ENCODE measurements at places on chromosomes 6 and 20.

DNA sequence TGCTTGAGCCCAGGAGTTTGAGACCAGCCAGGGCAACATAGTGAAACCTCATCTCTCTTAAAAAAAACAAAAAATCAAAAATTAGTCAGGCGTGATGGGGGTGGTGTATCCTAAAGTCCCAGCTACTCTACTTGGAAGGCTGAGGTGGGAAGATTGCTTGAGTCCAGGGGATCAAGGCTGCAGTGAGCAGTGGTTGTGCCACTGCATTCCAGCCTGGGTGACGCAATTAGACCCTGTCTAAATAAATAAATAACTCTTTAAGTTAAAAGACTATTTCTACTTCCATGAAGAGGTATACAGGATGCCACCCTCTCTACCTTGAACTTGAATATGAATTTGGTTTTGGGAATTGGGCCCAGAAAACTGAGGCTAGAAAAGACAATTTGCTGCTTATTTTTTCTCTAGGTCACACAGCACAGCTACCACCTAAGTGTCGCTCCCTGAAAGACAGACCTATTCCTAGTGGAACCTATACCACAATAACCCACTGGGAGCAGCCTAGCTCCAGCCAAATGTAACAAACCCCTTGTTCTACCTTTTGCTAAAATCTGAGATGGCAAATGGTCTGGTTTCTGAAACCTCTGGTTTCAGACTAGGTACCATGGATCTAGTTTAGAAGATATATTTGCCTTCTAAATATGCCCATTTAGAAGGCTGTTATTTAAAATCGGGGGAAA is 35.2 kb downstream of the HMGCLL1 start:
- DNase-seq = no peak

GRCh38 chr6:129069006-129069405 is 186.1 kb downstream of the LAMA2 start:
- DNase-seq = no peak

DNA sequence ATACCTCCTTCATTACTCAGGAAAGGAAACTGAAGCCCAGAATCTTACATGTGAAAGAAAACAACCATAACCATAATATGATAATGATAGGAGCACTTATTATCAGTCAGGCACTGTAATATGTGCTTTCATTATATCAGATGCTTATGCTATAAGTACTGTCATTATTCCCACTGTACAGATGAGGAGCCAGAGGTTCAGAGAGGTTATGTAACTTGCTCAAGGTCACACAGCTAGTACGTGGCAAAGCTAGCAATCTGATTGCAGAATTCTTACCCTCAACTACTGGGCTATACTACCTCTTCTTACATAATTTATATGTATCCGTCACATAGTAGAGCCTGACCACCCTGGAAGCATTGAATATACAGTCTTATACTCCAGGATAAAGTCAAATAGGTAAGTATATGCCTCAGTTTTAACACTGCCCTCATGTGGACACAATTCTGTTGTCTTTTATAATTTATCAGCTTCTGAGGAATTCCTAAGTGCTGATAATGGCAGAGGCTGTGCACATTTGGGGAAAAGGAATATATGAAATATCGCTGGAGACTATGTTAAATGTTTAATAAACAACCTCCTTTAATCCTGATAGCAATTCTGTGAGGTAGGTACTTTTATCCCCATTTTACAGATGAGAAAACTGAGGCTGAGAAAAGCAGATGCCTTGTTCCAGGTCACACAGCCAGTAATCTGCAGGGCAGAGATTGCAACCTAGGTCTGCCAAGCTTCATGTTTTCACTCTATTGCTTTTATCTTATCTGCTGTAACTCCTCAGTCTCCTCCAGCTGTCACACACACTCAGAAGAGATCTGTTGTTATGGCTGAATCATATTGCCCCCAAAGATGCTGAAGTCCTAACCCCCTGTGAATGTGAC is 13.4 kb downstream of the BCAS1 start:
- no peak for DNase-seq

- no peak for DNase-seq
Measured at GRCh38 chr20:54223285-54223684, 15.4 kb downstream of the PFDN4 start.

DNA sequence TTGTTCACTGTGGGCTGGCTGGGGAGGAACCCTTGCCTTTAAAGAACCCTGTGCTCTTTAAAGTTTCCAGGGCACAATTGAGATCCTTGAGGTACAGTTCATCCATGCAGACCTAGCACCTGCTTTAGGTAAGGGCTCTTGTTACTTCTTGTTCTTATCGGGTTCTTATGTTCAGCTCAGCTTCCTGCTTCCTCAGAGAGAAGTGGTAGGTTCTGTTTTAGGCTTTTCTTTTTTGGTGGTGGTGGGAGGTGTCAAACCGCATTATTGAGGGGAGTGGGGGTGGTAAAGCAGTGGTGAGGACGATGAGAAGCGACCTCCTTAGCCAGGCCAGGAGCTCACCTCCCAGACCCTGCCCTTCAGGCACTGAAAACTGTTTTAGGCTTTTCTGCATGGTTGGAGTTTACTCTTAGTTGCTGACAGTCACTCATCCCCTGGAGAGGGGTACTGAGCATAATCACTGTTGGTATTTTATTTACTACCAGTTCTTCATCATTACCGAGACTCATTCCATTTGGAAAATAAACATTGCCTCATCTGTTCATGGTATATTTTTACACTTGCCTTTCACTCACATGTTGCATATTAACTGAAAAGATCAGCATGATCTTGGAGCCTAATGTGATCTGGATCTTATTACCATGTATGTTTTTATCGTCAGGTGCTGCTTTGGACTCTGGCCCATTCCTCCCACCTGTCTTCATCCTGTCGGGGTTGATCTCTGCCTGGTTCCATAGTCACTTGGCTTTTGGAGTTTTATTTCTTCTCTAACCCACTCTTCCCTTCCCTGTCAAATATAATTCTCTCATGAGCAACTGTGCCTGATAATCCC is 35.4 kb downstream of the SLC16A10 start:
- DNase-seq = no peak

GRCh38 chr6:6832439-6832838 is 243.9 kb downstream of the LY86 start:
- DNase-seq = no peak

DNA sequence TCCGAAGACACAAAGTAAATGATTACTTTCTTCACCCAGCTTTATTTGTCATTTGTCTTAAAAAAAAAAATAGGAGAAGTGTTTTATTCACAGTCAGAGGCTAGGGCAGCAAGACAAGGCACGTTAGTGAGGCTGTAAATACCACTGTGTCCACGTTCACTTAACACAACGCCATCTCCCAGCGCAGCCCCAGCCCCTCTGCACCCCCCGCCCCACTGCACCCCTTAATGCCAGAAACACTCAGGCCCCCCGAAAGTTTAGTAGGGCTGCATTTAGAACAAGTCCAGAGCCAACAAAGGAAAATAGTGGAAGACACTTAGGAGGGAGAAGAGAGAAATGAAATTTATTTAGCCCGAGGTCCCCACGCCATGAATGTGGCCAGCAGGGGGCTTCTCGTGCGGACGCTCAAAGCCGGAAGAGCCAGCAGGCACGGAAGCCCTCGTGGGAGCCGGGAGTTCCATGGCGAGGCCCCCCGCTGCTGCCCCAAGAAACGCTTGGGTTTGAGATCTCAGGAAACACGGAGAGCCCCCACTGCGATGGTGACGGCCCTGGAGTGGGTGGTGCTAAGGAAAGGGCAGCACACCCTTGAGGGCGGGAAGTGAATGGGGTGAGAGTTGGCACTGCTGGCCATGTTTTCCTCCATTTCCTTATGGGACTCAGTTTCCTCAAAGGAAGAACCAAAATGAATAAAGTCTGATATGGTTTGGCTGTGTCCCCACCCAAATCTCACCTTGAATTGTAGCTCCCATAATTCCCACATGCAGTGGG is 50.2 kb downstream of the IYD start:
- DNase-seq = peak; percentile 51

- DNase-seq = no peak
Measured at GRCh38 chr6:156557251-156557910, 219.8 kb upstream of the ARID1B start.

DNA sequence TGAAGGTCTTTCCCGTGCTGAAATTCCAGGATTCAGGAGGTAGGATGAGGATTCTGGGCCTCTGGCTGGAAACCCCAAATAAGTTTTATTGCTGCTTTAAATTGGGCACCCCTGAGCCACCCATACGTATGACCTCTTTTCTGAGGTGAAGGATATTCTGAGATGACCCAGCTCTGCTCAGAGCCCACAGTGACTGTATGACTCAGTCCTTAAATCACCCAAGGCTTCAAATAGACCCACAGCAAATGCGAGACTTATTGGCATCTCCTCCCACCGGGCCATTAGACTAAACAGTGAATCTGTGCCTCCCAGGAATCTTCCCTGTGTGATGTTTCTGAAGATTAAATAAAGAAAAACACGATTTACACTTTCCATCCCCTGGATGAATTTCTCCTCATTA is 9.5 kb downstream of the SIRPG start:
- no peak for DNase-seq

- no peak for DNase-seq
Measured at GRCh38 chr6:151387175-151387970, 4.0 kb downstream of the ZBTB2 start.

GRCh38 chr6:6815732-6816131 is 227.2 kb downstream of the LY86 start:
- no peak for DNase-seq

DNA sequence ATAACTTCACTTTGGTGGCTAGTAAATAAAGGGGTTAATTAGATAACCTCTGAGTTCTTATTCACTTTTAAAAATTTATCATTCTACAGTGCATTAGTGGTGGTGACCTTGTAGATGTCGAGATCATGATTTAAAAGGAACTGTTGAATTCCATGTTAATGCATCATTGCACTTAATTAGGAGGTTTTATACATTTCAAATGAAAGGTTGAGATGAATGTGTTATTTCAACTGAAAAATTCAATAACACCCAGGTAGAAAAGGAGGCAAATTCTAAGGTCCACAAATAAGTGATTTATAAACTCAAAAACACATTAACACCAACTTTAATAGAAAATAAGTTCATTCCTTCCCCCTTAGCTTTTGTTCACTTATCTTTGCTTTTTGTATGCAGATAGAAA is 58.3 kb upstream of the TMEM170B start:
- DNase-seq = no peak

DNA sequence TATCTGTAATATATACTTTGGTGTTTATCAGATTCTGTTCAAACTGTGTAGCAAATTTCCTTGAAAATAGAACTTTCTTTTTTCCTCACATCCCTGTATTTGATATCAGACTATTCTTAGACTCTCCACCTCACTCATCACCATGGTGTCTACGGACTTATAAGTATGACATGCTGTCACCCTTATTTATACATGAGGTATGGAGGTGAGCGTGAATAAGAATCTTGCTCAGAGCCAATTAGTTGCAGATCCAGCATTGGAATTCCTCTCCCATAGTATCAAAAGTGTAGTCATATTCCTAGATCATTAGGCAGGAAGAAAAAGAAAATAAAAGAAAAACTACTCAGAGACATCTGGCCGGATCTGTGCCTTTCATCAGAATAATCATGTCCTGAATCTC is 43.0 kb downstream of the TPD52L1 start:
- no peak for DNase-seq

DNA sequence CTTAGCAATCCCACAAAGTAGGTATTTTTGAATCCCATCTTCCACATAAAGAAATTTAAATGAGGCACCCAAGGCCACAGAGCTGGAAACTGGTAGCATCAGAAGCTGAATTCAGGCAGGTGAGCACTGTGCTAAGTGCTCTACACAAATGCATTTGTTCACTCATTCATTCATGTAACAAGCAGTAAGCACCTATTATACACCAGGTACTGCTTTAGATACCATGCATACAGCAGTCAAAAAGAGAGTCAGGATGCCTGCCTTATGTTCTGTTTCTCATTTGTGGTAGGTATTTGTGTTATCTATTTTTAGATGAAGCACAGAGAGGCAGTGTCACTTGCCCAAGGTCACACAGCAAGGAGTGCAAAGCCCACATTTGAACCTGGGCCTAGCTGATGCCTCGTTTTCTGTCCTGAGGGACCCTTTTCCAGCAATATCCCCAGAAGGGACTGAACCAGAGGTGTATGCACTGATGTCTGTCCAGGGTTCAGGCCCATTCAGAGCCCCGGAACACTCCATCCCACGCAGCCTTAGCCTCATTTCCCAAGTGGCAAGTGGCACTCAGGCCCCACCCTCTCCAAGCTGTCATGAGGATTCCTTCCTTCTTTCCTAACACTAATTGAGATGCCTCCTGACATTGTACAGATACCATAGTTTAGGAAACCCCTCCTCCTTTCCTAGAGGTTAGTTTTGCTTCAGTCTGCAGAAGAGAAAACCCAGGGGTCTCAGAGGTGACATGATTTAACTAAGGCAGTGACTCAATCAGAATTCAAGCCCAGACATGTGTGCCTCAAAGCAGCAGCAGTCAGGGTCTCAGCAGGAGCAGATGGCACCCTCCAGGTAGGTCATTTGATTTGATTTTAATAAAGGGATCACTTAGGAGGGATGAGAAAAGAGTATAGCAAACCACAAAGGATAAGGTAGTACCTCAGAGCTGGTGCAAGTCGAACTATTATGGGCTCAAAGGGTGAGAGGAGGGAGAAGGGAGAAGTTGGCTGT is 61.2 kb upstream of the SIRPA start:
- DNase-seq = no peak

DNA sequence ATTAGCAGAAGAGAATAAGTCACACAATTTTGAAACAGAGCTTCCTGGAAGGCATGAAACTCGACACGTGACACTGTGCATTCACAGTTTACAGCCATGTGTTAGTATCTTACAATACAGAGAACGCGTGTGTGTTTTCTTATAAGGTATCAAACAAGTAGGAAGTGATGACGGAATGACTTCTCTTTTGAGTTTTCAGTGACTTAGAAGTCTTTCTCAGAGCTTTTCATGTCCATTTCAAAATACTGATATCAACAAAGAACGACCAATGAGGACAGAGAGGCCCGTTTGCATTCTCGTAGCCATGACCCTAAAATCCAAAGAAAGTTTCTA is 36.6 kb upstream of the DUSP22 start:
- DNase-seq = no peak

DNA sequence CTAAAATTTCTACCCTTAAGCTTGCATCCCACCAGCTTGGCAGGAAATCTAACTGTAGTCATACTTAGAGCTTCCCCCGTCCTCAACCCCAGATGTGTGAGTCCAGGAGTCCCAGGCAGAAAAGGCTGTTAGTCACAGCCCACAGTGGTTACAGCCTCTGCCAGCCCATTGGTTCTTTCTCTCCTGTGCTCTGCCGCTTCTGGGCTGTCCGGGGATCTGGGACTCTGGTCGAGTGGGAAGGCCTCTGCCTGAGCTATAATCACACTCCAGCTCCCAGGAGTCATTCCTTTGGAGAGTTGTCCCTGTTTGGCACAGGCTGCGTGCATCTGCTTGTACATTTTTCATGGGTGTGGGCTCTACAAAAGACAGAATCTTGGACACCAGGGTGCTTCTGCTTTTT is 45.6 kb upstream of the FYN start:
- no peak for DNase-seq

All from effector memory CD8-positive, alpha-beta T cell (primary cell).